ENCODE measurements at places on chromosomes 1 and 21. TPM values are rescaled to one million over a fixed set of nuclear protein-coding genes. Genes with fewer than 3 reads are reported as not detected.

Gene FAM131C
- 21.3 TPM for polyA plus RNA-seq

Gene PLPPR4
- 4.7 TPM for polyA plus RNA-seq

Gene AMY2A
- 0.38 TPM for polyA plus RNA-seq

Gene SH3D21
- 22.8 TPM for polyA plus RNA-seq

DNA sequence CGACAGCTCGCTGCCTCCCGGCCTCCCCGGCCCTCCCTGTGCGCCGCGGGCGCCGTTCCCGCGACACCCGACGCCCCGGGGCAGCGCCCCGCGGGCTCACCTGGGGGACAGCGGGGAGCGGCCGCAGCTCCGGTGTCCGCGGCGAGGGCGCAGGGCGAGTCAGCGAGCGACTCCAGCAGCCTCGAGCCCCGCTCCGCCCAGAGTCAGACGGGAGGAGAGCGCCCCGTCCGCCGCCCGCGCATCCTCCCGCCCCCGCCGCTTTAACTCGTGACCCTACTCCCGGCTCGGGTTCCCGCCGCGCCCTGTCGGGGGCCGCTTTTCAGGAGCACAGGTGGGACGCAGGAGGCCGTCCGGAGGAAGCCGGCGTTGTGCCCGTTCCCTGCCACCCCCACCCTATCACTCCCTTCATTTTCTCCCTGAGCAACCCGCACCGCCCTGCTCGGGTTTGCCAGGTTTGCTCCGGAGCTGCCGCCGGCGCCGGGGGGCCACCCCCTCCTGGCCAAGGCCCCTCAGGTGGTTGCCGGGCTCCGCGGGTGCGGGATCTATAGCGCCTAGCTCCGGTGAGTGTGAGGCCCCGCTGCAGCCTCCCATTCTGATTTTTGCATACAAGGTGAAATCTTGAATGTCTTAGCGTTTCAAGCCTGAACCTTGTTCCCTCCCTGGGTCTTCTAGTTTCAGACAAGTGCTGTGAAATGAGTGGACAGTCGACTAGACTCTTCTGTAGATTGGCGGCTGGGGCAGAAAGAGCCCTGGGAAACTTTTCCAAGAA is at the start of gene MCOLN3:
Gene MCOLN3, minus strand, starts transcription at position 205 of the 769 bp plus-strand sequence. CDS start 3,140 bp downstream, outside the sequence.
- DNase-seq, result no peak

DNA sequence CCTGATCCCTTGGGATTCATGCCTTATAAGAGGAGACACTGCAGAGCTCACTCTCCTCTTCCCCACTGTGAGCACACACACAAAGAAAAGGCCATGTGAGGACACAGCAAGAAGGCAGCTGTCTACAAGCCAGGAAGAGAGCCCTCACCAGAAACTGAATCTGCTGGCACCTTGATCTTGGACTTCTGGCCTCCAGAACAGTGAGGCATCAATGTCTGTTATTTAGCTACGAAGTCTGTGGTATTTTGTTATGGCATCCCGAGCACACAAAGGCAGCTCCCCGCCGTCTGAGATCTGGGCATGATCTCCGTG is 47.1 kb upstream of the RPL11 start:
- no peak for DNase-seq

- DNase-seq, result no peak
Measured at GRCh38 chr1:10117132-10117531, 84.4 kb downstream of the UBE4B start.
